Stimulated activated CD4-positive, alpha-beta T cell treated with anti-CD3 and anti-CD28 coated beads, Interleukin-4, amount 100 ng/mL, for 4 hours (primary cell): ENCODE measurements at places on chromosomes 6 and 20.

GRCh38 chr6:48983377-48983776, 479.7 kb downstream of the MMUT start:
- no peak for DNase-seq

- DNase-seq: no peak
Observed at GRCh38 chr6:170005665-170006064, 254.2 kb downstream of the ERMARD start.

- DNase-seq: no peak
Observed at GRCh38 chr20:35122756-35123405, 24.3 kb downstream of the EDEM2 start.

DNA sequence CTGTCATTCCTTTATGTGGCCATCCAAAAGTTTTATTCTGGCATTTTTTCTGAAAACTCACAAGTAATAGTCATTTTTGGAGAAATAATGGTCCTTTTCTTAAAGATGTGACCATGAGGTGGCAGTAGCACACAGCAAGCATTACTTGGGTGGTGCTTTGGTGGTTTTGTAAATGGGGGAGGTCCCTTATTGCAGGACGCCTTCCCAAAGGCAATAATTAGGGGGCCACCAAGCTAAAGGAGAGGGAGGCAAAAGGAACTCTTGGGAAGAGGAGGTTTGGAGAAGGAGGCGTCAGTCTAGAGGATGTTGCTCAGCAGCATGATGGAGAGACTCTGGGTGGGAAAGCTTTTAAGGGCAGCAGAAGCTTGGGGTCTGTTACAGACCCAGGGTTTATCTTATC, 422.6 kb upstream of the MMS22L start:
- no peak for DNase-seq

DNA sequence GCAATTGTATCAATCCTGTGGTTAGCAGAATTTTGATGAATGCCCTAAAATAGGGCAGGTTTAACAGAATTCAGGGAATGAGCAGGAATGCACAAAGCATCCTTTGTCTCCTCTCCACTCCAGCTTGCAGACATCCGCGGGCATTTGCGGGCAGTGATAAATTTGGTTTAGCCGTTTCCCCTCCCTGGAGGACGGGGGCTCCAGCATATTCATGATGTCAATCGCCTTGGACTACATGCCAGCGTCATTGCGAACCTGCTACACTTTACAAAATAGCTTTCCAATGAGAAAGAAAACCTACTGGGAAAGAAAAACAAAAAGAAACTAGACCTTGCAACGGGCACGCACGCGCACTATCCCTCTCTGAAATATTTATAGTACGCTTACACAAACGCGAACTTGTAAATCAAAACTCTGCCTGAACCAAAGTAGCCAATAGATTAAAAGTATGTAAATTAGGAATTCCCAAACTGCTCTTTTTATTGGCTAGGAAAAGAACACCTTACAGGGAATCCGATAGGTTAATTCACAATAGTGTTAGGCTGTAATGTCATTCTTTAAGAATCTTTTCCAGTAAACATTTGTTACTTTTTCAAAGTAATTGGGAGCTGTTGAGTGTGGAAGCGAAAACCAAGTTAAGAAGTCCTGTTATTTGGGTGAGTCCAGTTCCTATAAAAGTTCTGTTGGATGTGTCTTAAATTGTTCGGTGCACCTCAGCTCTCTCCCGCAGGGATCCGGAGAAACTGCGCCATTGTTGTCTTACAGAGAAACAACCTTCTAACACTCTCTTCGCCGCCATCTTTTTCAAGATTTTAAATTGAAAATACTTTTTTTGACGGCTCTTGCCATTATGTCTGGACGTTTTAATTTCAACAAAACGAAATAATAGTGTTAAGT, 136.7 kb downstream of the HFE start:
- peak; percentile 48 for DNase-seq

GRCh38 chr6:85983032-85983659, 340.5 kb upstream of the SYNCRIP start:
- DNase-seq: no peak

- DNase-seq: no peak
Observed at GRCh38 chr6:8279041-8279805, 156.1 kb downstream of the SLC35B3 start.

DNA sequence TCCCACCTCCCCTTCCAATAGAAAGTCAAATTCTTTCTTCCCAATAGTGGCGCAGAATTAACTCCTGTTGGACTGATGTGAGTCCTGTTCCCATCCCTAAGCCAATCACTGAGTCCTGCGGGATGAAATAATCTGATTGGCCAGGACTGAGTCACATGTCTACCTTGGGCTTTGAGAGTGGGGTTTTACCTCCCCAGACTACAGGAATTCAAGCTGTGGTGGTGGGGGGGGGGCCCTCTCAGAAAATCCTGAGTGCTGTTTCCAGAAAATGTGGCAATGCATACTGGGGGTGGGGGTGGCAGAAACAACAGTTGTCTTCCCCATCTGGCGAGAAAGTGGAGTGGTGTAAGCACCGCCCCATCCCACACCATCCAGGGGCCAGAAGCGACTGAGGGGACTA, 65.7 kb downstream of the CTCFL start:
- no peak for DNase-seq

DNA sequence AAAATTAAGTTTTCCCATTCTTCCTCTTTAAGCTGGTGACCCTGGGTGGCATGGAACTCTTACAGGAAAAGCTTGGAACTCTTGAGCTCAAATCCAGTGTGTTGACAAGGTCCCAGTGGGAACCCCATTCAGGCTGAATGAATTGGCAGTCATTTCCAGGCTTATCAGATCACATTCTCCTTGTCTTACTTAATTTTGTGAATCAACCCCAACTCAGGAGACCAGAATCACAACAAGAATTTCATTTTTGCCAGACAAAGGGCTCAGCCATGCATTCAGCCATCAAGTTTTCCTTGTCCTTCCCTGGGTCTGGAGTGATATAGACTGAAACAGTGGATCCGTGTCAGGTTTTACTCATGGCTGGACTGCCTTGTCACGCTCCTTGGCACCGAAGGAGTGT, 92.1 kb upstream of the EEF1E1 start:
- DNase-seq: no peak

DNA sequence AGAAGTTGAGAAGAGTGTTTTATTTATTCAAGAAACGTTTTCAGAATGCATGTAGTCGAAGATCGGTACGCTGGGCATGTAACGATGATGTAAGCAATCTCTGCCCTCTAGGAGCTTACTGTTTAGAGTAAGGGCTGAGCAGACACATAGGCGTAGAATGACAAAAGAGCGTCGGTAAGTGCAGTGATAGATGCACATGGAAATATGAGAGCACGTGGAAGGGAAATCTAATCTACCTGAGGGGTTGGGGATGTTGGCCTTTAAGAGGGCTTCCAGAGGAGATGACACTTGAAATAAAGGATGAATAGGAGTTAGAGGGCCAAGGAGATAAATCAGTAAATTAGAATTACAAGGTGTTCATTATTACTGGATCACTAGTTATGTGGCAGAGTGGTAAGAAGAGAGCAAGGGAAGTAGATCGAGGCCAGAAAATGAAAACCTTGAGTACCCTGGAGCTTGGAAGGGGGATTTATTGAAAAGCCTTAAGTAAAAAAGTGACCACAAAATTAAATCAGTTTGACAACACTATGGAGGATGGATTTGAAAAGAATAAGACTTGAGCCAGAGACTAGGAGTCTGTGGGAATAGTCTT, 782 bp downstream of the TRMT11 start:
- DNase-seq: no peak

GRCh38 chr6:166623318-166623717, 3.7 kb downstream of the RPS6KA2 start:
- no peak for DNase-seq

- no peak for DNase-seq
Observed at GRCh38 chr20:58808271-58809046, 42.2 kb downstream of the GNAS-AS1 start.

- DNase-seq: no peak
Observed at GRCh38 chr6:65098349-65098748, 608.7 kb downstream of the EYS start.

DNA sequence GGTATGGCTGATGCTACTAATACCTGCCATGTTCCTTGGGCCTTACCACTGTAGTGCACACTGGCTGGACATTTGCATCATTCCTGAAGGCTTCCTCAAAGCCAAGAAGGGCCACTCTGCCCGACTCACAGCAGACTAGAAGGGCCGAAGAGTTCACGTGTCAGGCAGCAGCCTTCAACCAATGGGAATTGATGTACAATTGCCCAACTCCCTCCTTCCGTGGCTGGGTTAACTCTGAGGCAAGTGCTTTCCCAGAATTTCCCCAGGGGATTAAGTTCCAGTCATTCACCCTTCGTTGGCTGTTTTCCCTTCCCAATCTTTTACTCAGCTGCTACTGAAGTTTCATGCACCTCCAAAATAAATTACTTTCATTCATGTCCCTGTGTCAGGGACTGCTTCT, 29.8 kb downstream of the PSMB9 start:
- no peak for DNase-seq

DNA sequence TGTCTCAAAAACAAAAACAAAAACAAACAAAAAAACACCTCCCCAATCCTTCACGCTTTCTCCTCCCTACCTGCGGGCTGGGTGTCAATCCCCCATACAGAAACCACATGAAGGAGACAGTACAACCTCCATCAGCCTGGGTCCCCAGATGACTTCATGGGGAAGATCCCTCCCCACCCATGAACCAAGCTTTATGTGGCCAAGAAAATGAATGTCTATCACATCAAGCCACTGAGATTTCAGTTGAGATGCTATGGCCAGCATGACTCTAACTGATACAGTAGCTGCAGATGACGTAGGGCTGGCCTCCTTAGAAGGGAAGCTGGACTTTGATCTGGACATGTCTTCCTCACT, 21.2 kb upstream of the BNIP5 start:
- no peak for DNase-seq

- DNase-seq: no peak
Observed at GRCh38 chr6:63803371-63803770, 167.8 kb downstream of the PHF3 start.
